ENCODE measurements at places on chromosomes 11 and 22.

GRCh38 chr22:43081968-43082367, 7.2 kb downstream of the TTLL1 start:
- no peak for DNase-seq

DNA sequence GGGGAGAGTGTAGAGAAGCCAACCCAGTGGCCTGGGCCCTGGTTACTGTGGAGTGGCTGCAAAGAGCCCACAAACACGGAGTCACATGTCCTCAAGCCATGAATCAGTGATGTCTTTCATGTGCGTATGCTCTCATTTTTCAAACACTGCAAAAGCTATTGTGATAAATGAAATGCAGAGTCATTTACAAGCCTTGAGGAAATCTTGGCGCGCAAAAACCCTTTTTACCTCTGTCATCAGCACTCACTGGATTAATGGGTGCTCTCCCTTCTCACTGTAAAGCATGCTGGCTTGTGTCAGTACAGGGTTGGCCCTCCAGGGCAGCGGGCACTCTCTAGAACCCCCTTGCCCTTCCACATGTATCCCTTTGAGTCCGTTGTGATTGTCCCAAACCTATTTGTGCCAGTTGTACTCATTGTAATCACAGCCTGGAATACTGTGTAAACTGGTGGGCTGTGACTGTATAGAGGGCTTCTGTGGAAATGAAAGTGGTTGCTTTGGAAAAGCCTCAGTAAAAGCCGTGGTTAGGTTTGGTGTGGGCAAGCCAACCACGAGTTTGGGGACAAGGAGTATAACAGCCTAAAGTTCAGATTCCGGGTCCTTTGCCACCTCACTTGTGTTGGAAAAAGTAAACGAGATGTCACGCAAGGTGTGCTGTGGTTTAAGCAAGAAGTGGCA, 10.4 kb downstream of the GNAZ start:
- no peak for DNase-seq

GRCh38 chr11:118694771-118695170, 15.3 kb upstream of the TREH start:
- DNase-seq, result no peak

DNA sequence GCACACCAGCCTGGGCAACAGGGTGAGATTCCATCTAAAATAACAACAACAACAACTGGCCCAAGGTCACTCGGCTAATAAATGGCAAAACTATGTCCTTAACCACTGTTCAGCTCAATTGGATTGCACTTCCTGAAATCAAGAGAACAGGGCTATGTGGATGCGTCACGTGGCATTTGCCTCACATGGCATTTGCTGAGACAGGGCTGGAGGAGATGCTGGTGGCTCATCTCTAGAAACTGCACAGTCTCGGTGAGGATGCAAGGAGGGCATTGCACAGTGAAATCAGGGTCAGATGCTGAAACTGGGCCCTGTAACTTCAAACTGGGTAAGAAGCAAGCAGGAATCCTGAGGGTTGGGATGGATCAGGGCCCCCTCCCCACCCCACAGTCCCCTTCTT, 171.9 kb downstream of the BUD13 start:
- DNase-seq, result no peak

DNA sequence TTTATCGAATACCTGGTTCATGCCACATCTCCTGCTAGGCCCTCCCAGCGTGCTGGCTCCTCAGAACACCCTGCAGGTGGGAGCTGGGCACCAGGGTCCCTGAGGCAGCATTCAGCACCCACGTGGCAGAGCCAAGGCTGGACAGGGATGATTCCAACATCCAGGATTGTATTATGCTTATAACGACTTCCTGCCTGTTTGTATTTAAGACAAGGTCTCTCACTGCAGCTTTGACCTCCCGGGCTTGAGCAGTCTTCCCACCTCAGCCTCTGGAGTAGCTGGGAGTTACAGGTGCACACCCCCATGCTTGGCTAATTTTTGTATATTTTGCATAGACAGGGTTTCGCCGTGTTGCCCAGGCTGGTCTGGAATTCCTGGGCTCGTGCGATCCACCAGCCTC, 64.7 kb upstream of the WNT7B start:
- no peak for DNase-seq

GRCh38 chr11:99841885-99842284, 821.1 kb downstream of the CNTN5 start:
- DNase-seq, result no peak

DNA sequence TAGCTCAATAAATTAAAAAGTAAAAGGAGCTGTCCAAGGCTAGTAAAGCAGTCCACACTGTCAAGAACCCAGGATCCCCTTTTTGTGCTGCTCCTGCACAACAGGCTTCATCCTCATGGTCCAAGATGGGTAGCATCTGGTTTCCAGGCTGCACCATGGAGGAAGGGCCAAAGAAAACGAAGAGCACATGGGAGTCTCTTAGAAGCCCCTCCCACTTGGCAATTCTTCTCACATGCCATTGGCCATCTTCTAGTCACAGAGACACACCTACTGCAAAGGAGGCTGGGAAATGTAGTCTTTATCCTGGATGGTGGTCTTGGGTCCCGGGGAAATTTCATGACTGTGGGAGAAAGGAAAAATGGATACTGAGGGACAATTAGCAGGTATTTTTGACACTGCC, 37.8 kb downstream of the PRR5L start:
- DNase-seq, result peak; percentile 72

- no peak for DNase-seq
These were observed 12.4 kb upstream of the ST3GAL4 start for GRCh38 chr11:126343051-126343450.

GRCh38 chr22:45101515-45102227, 62.1 kb upstream of the NUP50 start:
- peak; percentile 34 for DNase-seq

DNA sequence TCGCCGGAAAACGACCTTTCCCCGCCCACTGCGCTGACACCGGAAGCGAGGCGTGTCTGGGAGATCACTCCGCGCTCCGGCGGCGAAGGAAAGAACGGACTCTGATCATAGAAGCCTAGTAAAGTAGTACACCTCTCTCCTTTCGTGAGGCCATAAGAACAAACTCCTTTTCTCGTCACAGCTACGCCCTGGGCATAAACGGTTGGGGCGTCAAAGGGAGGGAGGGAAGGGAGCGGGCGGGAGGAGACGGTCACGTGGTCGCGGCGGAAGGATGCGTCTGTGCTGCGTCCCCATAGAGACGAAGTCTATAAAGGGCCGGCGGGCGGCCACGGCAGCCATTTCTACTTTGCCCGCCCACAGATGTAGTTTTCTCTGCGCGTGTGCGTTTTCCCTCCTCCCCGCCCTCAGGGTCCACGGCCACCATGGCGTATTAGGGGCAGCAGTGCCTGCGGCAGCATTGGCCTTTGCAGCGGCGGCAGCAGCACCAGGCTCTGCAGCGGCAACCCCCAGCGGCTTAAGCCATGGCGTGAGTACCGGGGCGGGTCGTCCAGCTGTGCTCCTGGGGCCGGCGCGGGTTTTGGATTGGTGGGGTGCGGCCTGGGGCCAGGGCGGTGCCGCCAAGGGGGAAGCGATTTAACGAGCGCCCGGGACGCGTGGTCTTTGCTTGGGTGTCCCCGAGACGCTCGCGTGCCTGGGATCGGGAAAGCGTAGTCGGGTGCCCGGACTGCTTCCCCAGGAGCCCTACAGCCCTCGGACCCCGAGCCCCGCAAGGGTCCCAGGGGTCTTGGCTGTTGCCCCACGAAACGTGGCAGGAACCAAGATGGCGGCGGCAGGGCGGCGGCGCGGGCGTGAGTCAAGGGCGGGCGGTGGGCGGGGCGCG, at the start of gene ATF4:
Gene ATF4 (plus strand): TSS at position 337 of the 880 bp plus-strand sequence. CDS start 884 bp downstream, outside the sequence.
- DNase-seq, result peak; percentile 72

GRCh38 chr11:13955971-13956421, 6.5 kb upstream of the SPON1 start:
- peak; percentile 33 for DNase-seq

- DNase-seq, result no peak
These were observed 4.2 kb upstream of the GRK2 start for GRCh38 chr11:67261946-67262681.

- peak; percentile 14 for DNase-seq
These were observed 172.6 kb upstream of the LUZP2 start for GRCh38 chr11:24324211-24324610.

- peak; percentile 74 for DNase-seq
These were observed 20.4 kb downstream of the ALKBH8 start for GRCh38 chr11:107545101-107545514.

GRCh38 chr11:122642971-122643370, 12.6 kb upstream of the UBASH3B start:
- peak; percentile 68 for DNase-seq

DNA sequence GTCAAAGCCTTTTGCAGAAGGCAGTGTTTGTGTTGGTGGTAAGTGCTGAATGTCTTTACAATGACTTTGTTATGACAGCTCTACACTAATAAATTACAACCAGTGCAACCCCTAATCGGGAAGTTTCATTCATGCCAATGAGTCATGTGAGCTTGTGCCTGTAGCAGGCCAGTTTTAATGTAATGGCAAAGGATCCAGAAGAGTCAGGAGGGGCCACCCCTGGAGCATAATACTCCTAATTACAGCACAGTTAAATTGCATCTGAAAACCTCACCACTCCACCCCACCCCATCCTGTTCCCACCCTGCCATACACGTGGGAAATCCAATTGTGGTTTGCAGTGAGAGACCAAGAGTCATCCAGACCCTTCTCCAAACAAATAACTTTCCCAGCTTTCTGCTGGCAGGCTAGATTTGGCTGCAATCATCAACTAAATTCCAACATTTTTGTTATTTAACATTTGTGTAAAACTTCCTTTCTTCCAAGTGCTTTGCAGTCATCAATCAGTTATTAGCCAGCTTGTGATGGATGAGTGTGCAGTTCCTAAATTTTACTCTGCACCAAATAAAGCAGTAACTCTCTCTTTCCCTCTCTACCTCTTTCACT, 277.3 kb upstream of the FAT3 start:
- peak; percentile 3 for DNase-seq

- DNase-seq, result peak; percentile 10
These were observed 49.3 kb downstream of the SCUBE1 start for GRCh38 chr22:43293655-43294392.

DNA sequence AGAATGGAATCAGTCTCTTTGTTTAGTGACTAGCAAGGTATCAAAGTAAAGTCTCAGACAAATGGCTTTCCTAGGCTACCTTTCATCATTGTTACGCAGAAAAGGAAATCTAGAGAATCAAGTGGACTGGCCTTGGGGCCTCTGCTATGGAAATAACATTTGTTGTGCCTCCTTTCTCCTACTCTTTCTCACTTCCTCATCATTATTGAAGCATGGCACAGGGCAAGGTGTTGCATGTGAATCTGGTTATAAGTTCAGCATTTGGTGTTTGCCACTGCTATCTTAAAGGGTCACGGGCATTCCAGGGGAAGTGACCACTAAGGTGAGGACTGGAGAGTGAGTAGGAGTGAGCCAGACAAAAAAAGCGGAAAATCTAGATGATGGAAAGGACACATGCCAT, 54.9 kb downstream of the GLYATL1 start:
- DNase-seq, result no peak

DNA sequence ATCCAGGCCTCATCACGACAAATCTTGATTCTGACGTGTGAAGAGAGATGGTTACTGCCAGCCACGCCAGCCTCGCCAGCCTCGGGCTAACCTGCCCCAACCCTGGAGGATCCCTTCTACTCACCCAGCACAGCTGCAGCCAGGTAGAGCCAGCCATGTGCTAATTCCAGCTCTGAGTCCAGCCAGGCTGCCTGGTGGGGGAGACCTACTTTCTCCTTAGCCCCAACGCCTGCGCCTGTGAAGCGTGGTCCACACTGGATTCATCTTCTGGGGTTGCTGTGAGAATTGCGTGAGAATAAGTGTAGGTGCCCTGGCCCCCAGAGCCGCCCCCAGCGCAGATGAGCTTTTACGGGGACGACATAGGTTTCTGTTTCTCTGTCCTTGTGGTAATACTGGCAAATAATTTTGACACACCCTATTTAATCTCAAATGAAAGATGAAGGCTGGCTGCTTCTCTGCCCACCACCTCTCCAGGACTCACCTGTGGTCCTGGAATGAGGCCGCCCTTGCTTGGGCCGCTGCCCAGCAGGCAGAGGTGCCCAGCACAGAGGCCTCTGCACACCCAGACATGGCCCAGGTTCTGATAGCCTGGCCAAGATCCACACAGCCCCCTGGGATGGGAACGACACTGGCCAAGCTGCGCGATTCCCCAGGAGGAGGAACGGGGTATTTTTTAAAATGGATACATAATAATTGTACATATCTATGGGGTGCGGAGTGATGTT, 528.4 kb downstream of the TBC1D22A start:
- no peak for DNase-seq

- no peak for DNase-seq
These were observed 442.2 kb downstream of the BUD13 start for GRCh38 chr11:116330439-116331185.

DNA sequence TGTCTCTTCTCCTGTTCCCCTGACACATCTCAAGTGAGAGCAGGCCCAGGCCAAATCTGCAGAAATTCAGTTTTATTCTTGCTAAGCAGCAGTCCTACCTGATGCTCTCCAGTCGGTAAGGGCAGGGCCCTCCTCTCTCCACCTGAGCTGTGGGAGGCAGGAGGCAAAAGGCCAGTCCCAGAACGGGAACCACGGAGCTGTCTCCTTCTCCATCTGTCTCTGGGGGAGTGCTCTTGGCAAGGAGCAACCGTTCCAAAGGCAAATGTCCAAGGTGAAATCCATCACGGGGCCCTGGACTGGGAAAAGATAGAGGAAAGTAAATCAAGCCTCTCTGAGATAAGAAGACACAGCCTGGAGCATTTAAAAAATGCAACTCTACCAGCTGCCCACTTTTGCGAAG, 65.2 kb upstream of the CDON start:
- no peak for DNase-seq

DNA sequence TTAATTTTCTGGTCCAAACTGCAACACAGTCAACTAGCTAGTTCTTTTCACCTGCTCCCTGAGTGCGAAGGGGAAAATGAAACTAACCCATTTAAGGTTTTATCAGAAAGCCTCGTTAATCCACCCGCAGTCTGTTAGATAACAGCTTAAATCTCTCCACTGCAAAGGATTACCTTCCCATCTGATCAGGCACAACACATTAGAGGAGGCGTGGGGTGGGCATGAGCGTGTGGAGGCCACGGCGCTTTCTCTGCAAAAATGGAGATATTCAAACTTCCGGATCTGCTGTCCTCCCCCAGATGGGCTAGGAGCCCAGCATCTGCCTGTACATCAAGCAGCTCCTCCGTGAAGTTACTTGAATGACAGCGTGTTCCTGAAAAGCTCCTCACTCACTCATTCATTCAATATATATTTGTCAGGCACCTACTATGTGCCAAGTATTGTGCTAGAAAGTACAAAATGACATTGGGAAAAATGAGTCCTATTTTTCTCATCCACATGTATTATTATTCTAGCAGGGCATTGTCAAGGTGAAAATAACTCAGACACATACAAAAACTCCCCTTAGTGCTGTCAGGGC, 13.5 kb upstream of the ANKK1 start:
- no peak for DNase-seq

Data from brain microvascular endothelial cell (primary cell).